ENCODE measurements at places on chromosomes 5 and 9.

GRCh38 chr5:161299053-161299452 is 247.5 kb downstream of the GABRB2 start:
- DNase-seq = no peak

DNA sequence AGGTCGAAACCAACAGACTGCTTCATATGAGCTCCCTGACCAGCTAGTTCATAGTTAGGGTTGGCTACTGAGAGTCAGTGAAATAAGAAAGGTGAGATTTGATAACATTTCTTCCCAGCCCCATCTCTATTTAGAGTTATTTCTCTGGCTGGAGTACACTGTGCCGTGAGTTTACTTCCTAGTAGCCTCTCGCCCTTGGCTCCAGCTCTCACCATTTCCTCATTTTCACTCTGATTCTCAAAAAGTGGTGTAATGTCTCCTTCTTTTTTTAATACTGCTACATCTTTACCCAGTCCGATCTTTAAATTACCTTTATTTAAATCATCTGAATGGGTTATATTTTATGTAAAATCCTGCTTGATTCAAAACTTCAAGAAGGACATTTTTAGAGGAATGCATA is 100.4 kb upstream of the FAM174A start:
- DNase-seq = no peak

GRCh38 chr9:83062651-83063527 is at the start of gene RASEF:
RASEF (minus strand) TSS chr9:83063142; CDS start chr9:83062867, 275 bp downstream.
- no peak for DNase-seq

- no peak for DNase-seq
These were observed 31.2 kb upstream of the ACTBL2 start for GRCh38 chr5:57513785-57514184.

GRCh38 chr5:95823218-95823737 is 752 bp upstream of the GLRX start:
- DNase-seq = no peak

- DNase-seq = no peak
These were observed 22.5 kb upstream of the RAD23B start for GRCh38 chr9:107260437-107261081.

- no peak for DNase-seq
These were observed 119.7 kb downstream of the PSD2 start for GRCh38 chr5:139915266-139915665.

- no peak for DNase-seq
These were observed 108.7 kb downstream of the RXRA start for GRCh38 chr9:134434894-134435506.

GRCh38 chr9:132244582-132245455 is 83.0 kb downstream of the NTNG2 start:
- no peak for DNase-seq

GRCh38 chr9:33109097-33109496 is 32.6 kb upstream of the SMU1 start:
- DNase-seq = no peak

GRCh38 chr9:16145196-16145950 is 592.5 kb downstream of the CCDC171 start:
- DNase-seq = no peak

- DNase-seq = no peak
These were observed 166.5 kb downstream of the RMI1 start for GRCh38 chr9:84146893-84147710.

- no peak for DNase-seq
These were observed 4.7 kb upstream of the PURA start for GRCh38 chr5:140109018-140109758.

- DNase-seq = no peak
These were observed 109.4 kb downstream of the ASTN2 start for GRCh38 chr9:117305454-117305853.

- no peak for DNase-seq
These were observed 23.0 kb downstream of the PCDHGC5 start for GRCh38 chr5:141511771-141512325.

- DNase-seq = no peak
These were observed 236.1 kb downstream of the ADAMTSL1 start for GRCh38 chr9:18710065-18710464.

DNA sequence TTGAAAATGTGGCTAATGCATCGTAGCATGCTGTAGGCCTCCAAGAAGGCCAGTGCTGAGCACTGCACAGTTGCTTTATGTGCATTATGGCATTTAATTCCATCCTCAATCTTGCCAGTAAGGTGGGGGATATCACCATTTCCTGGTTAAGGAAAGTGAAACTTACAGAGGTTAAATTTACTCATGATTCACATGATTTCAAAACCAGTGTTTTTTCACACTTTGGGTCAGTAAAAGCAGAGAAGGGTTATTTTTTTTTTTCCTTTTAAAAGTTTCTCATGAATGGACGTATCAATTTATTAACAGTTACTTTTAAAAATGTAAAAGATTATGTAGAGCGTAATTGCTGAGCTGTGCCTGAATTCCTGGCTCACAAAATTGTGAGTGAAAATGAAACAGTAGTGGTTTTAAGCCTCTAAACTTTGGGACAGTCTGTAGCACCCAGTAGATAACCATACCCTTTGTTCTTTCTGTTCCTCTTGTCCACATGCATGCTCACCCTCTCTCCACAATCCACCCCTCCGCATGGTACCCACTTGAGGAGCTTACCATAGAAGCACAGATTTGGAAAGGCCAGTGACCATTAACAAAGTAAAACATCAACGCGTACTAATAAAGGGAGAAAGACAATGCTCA is 21.2 kb downstream of the MAST4 start:
- DNase-seq = no peak

DNA sequence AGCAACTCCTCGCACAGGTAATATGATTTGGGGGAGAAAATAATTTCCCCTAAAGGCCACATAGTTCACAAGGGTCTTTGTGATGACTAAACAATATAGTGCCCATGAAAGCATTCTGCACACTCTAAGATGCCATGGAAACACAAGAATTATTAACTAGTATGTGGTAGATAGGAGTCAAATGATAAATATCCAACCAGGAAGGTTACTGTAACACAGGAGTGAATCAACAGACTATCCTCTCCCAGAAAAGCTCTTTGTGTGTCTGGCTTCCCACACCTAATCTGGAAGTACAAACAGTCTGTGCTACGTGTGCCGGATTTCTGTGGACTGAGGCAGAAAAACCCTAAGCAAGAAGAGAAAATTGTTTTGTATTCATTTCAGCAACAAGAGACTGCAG is 70.0 kb downstream of the OTP start:
- no peak for DNase-seq
